Activated naive CD4-positive, alpha-beta T cell treated with anti-CD3 and anti-CD28 coated beads, Interleukin-2, amount 10 ng/mL, durations not matched to agents 7 days and 5 days (primary cell): ENCODE measurements at places on chromosomes 12 and 14.

DNA sequence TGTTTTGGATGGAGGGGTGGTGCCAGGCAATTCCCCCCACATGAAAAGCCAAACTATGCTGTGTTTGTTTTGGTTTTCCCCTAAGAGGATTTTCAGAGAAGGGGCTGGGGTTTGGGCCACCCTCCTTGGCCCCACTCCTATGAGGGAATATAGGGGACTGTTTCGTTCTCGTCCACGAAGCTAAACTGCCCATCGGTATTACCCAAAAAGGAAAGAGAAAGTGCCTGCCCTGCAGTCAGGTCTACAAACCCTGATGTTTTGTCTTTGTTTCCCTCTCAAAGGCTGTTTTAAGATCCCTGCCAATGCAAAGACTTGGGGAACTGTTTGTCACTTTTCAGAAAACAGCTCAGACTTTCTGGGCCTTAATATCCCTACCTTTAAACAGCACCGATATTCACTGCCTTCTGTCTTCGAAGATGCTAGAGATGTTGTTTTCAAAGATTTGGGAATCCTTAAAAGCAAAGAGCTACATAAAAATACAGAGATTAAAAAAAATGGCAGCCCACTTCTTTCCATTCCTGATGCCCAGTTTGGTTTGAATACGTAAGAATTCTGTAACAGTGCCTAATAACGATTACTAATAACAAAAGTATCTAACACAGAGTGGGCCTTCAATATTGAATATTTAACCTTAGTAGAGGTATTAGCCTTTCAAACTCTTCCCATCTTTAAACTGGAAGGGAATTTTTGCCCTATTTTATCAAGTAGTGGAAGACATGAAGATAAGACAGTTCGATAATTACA, 518.4 kb downstream of the MED13L start:
- no peak for DNase-seq
- no peak overlapping the region for H3K4me3 ChIP-seq
- H3K27me3 ChIP-seq: peaks cover 6% of the 10 kb centered on the region
- H3K36me3 ChIP-seq: no peaks in the 10 kb centered on the region

- peak overlapping the region; percentile 55 for H3K4me3 ChIP-seq
- peaks cover 44% of the 10 kb centered on the region for H3K36me3 ChIP-seq
- H3K27ac ChIP-seq: peak overlapping the region; percentile 91
- peaks cover 64% of the 10 kb centered on the region for H3K4me1 ChIP-seq
- peaks cover under 1% of the 10 kb centered on the region for H3K27me3 ChIP-seq
- peak; percentile 75 for DNase-seq
Observed at GRCh38 chr12:6540181-6540877, 6.0 kb downstream of the GAPDH start.

DNA sequence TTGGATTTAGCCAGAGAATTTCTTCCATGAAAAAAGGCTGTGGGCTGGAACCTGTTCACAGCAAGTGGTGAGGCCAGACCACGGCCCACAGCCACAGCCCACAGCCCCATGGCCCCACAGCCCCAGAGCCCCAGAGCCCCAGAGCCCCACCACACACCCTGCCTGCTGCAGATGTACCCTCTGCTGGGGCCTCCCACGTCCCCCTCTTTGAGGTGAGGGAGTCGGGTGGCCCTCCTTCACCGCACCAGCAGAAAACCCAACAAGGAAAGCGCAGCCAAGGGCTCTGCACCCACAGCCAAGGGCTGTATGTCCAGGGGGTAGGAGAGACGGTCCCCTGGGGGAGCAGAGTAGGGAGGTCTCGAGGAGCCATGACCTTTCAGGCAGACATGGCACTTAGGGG, 327.5 kb upstream of the DIO3 start:
- H3K27ac ChIP-seq: no peak overlapping the region
- peaks cover 4% of the 10 kb centered on the region for H3K27me3 ChIP-seq
- H3K4me1 ChIP-seq: no peaks in the 10 kb centered on the region

- peaks cover 34% of the 10 kb centered on the region for H3K4me1 ChIP-seq
- peaks cover 7% of the 10 kb centered on the region for H3K36me3 ChIP-seq
- H3K27me3 ChIP-seq: no peaks in the 10 kb centered on the region
- no peak for DNase-seq
- peak overlapping the region; percentile 39 for H3K27ac ChIP-seq
Observed at GRCh38 chr14:22059201-22059600, 385.6 kb upstream of the OR4E1 start.

GRCh38 chr14:79418649-79419415, 792.5 kb downstream of the DIO2 start:
- H3K4me1 ChIP-seq: no peaks in the 10 kb centered on the region
- H3K27me3 ChIP-seq: no peaks in the 10 kb centered on the region
- H3K27ac ChIP-seq: no peak overlapping the region
- H3K36me3 ChIP-seq: no peaks in the 10 kb centered on the region
- H3K4me3 ChIP-seq: no peak overlapping the region
- no peak for DNase-seq

GRCh38 chr14:96136371-96137005, 68.2 kb upstream of the BDKRB2 start:
- DNase-seq: no peak
- H3K4me3 ChIP-seq: no peak overlapping the region
- H3K4me1 ChIP-seq: no peaks in the 10 kb centered on the region
- no peaks in the 10 kb centered on the region for H3K36me3 ChIP-seq
- H3K27ac ChIP-seq: no peak overlapping the region

DNA sequence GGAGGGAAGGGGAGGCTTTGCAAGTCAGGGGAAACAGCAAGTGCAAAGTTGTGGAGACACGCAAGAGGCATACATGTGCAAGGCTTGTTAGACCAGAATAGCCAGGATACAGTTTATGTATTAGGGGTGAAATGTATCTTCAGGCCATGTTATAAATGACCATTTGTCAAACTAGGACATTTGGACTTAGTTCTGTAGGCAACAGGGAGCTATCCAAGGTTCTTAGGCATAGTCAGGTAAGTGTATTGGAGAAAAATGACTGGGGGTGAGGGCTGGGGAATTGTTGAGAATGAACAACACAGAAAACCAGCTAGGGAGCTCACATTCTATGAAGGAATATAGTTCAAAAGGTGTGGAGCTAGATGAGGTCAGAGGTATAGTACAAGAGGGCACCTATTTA, 42.5 kb downstream of the TPH2 start:
- no peak for DNase-seq
- H3K4me3 ChIP-seq: no peak overlapping the region
- H3K27ac ChIP-seq: no peak overlapping the region
- no peaks in the 10 kb centered on the region for H3K36me3 ChIP-seq
- H3K27me3 ChIP-seq: peaks cover 9% of the 10 kb centered on the region

- H3K4me1 ChIP-seq: peaks cover 2% of the 10 kb centered on the region
- peaks cover 6% of the 10 kb centered on the region for H3K27me3 ChIP-seq
- DNase-seq: no peak
- no peak overlapping the region for H3K4me3 ChIP-seq
Observed at GRCh38 chr12:68880660-68881325, 52.2 kb downstream of the CPM start.

DNA sequence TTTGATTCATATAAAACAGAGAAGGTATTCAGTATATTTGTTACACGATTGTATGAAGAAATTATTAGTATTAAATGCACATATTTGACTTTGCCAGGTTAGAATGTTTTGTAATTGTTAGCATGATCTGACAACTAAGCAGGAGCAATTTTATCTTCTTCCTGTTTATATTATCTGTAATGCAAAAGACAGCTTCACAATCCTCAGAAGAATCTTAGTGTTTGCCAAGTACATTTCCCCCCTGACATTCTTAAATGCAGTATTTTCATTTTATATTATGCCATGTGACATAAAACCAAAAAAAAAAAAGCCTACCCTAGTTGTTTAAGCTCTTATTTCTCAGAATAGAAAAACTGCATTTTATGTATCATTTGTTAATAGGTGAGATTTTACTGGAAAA, 469.4 kb downstream of the FOXG1 start:
- H3K27ac ChIP-seq: no peak overlapping the region
- no peaks in the 10 kb centered on the region for H3K36me3 ChIP-seq
- H3K4me1 ChIP-seq: no peaks in the 10 kb centered on the region
- H3K4me3 ChIP-seq: no peak overlapping the region
- no peaks in the 10 kb centered on the region for H3K27me3 ChIP-seq

DNA sequence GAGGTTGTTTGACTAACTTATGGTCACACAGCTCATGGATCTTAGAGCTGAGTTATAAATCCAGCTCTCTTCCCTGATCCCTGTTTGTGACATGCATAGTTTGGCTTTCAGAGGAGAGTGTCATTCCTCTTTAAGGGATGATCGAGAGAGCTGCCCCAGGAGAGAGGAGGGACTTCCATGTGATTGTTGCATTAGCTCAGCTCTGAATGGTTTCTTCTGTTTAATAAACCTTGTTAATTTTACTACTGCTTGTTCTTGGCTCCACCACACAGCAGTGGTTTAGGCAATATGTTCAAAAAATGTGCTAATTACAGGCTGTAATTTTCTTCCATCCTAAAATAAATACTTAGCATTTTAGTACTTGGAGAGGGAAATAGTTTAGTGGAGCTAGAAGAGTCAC, 152.5 kb downstream of the C12orf75 start:
- H3K27ac ChIP-seq: no peak overlapping the region
- H3K4me1 ChIP-seq: no peaks in the 10 kb centered on the region
- no peak for DNase-seq

GRCh38 chr12:83753904-83754303, 1067.2 kb downstream of the TMTC2 start:
- H3K27ac ChIP-seq: no peak overlapping the region
- H3K4me1 ChIP-seq: no peaks in the 10 kb centered on the region
- H3K4me3 ChIP-seq: no peak overlapping the region
- DNase-seq: no peak

GRCh38 chr12:14716848-14717444, 20.5 kb upstream of the GUCY2C start:
- no peak overlapping the region for H3K4me3 ChIP-seq
- peaks cover 3% of the 10 kb centered on the region for H3K4me1 ChIP-seq
- no peak overlapping the region for H3K27ac ChIP-seq
- DNase-seq: peak; percentile 64

DNA sequence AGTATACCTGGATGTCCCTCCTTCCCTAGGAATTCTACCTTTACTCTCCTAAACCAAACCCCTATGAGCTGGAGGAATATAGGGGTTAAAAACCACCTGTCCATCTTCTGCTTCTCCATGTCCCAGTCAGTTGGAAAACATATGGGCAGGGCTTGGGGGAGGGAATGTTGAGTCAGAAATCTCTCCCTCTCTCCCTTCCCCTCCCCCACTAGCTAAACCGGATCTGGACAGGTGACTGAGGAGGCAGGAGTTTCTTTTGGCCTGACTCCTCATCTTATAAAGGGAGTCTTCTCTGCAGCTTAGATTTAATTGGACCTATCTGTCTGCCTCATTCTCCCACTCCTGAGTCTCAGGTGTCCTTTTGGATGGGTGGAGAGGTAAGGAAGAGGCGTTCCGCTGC, 6.1 kb downstream of the ERBB3 start:
- H3K27ac ChIP-seq: no peak overlapping the region
- H3K36me3 ChIP-seq: no peaks in the 10 kb centered on the region
- H3K4me3 ChIP-seq: no peak overlapping the region
- H3K4me1 ChIP-seq: peaks cover 7% of the 10 kb centered on the region

- no peaks in the 10 kb centered on the region for H3K36me3 ChIP-seq
- peaks cover 28% of the 10 kb centered on the region for H3K27me3 ChIP-seq
- H3K4me1 ChIP-seq: peaks cover 11% of the 10 kb centered on the region
- no peak overlapping the region for H3K4me3 ChIP-seq
- H3K27ac ChIP-seq: no peak overlapping the region
Observed at GRCh38 chr14:103019236-103019635, 38.1 kb downstream of the CDC42BPB start.

GRCh38 chr14:53888535-53889386, 67.9 kb downstream of the BMP4 start:
- H3K4me1 ChIP-seq: no peaks in the 10 kb centered on the region
- DNase-seq: no peak
- no peaks in the 10 kb centered on the region for H3K27me3 ChIP-seq
- no peak overlapping the region for H3K27ac ChIP-seq

DNA sequence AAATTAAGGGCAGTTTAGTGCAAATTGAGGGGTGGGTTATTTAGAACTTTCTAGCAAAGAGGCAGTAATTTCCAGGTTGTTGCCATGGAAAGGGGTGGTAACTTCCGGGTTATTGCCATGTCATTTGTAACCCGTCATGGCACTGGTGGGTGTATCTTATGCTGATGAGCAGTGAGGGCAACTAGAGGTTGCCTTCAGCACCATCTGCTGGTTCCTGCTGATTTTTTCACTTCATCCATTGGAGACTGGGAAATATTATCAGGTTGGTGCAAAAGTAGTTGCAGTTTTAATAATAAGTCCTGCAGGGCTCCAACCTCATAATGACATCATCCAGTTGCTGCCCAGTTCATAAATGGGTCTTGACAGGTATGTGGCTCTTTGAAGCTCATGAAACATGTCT, 24.4 kb upstream of the SERPINA4 start:
- H3K4me3 ChIP-seq: no peak overlapping the region
- no peaks in the 10 kb centered on the region for H3K36me3 ChIP-seq
- peaks cover 11% of the 10 kb centered on the region for H3K27me3 ChIP-seq

GRCh38 chr12:82099216-82099615, 259.0 kb downstream of the CCDC59 start:
- H3K27ac ChIP-seq: no peak overlapping the region
- no peaks in the 10 kb centered on the region for H3K4me1 ChIP-seq
- H3K36me3 ChIP-seq: no peaks in the 10 kb centered on the region
- H3K27me3 ChIP-seq: no peaks in the 10 kb centered on the region
- H3K4me3 ChIP-seq: no peak overlapping the region
- DNase-seq: no peak

DNA sequence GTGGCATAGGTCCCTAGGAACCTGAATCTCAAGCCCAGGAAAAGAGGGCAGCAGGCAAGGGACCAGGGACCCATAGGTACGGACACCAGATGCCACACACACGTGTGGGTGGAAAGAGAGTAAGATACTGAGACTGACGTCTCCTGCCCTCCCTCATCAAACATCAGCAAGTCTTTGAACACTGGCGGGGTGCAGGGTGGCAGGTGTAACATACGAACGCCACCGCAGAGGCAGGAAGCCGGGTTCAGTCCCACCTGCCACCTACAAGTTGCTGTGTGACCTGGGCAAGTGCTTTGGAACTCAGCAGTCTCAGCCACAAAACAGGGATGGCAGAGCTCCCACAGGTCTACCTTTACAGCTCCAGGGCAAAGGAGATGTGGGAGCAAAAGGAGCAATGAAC, 11.1 kb downstream of the ACTN1 start:
- H3K4me1 ChIP-seq: peaks cover 83% of the 10 kb centered on the region
- peak; percentile 83 for DNase-seq
- H3K27me3 ChIP-seq: peaks cover 4% of the 10 kb centered on the region
- peaks cover 28% of the 10 kb centered on the region for H3K36me3 ChIP-seq
- peak overlapping the region; percentile 34 for H3K4me3 ChIP-seq
- peak overlapping the region; percentile 86 for H3K27ac ChIP-seq

DNA sequence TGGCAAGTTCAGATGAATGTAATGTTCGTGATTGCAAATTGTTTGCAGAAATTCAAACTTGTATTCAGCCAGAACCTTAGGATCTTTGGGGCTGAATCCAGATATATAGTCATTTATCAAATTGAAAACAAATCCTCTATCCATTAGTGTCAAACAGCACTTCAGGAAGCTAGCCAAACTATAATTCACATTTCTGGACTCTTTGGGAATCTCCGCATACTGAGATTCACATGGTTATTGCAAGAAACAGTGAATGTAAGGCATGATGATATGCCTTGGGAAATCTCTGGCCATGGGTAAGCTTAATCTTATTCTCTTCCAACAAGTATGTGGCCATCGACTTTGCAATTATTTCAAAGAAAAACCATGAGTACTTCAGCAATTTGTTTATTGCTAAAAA, 98.5 kb downstream of the KLHL28 start:
- no peak overlapping the region for H3K4me3 ChIP-seq
- H3K27me3 ChIP-seq: no peaks in the 10 kb centered on the region
- H3K4me1 ChIP-seq: no peaks in the 10 kb centered on the region
- H3K36me3 ChIP-seq: no peaks in the 10 kb centered on the region
- no peak overlapping the region for H3K27ac ChIP-seq

GRCh38 chr12:32455607-32456071, 56.3 kb downstream of the FGD4 start:
- no peak overlapping the region for H3K27ac ChIP-seq
- peaks cover 8% of the 10 kb centered on the region for H3K27me3 ChIP-seq
- no peaks in the 10 kb centered on the region for H3K36me3 ChIP-seq
- no peaks in the 10 kb centered on the region for H3K4me1 ChIP-seq
- H3K4me3 ChIP-seq: no peak overlapping the region
